ENCODE measurements at places on chromosomes 11 and 22.

GRCh38 chr11:120346233-120346632 lies 10.0 kb downstream of the ARHGEF12 start:
- DNase-seq: no peak

- DNase-seq: no peak
Observed at GRCh38 chr11:16421826-16422225, 65.5 kb upstream of the SOX6 start.

DNA sequence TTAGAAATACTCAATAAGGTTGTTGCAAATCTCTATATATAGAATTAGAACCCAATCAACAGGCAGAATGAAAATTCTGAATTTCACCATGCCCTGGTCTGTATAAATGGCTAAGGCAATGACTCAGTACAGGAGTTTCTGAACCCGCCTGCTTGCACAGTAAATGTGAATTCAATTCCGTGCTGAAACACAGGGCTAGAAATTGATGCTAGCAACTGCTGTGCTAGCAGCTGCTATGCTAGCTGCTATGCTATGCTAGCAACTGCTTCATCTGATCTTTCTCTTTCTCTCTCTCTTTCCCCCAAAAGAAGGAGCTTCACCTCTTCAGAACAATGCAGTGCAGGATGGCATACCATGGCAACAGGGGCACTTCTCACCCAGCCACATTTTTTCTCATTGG lies 9.7 kb upstream of the OR52J3 start:
- DNase-seq: no peak

DNA sequence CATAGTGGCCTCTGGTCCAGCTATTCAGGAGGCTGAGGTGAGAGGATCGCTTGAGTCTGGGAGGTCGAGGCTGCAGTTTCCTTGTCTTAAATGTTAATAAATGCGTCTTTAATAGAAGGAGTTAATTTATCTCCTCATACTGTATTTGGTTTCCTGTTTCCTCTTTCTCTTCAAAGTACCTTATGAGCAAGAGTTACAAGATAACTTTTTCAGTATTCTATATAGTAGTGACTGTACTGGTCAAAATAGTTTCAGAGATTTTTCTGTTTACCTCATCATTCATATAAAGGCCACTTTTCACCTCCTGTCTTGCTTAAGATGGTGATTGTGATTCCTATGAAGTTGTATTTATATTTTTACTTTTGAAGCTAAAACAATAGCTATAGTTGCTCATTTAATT lies 50.9 kb downstream of the MCAM start:
- DNase-seq: no peak

GRCh38 chr11:73142128-73142377 lies at the start of gene FCHSD2:
Gene FCHSD2 (minus strand): TSS chr11:73142318. CDS start chr11:73141877, 441 bp downstream.
- no peak for DNase-seq

- no peak for DNase-seq
Observed at GRCh38 chr22:27378995-27379394, 422.6 kb downstream of the MN1 start.

GRCh38 chr22:47444746-47445065 lies 682.3 kb downstream of the TBC1D22A start:
- no peak for DNase-seq

GRCh38 chr11:3000032-3000961 lies 8.2 kb upstream of the NAP1L4 start:
- no peak for DNase-seq

- DNase-seq: no peak
Observed at GRCh38 chr11:69321877-69322361, 28.0 kb downstream of the MYEOV start.

- no peak for DNase-seq
Observed at GRCh38 chr22:27089264-27089663, 431.9 kb downstream of the MIAT start.

Data from activated CD4-positive, alpha-beta T cell treated with anti-CD3 and anti-CD28 coated beads, Interleukin-2, amount 50 U/mL, for 48 hours (primary cell).